Right renal cortex interstitium (tissue), 3 donors: ENCODE measurements at places on chromosomes 11 and 22. TPM values are rescaled to one million over a fixed set of nuclear protein-coding genes. Genes with fewer than 3 reads are reported as not detected.

- no peak for DNase-seq
These were observed at the start of gene APOBEC3A for GRCh38 chr22:38957046-38957770. APOBEC3A (plus strand) TSS chr22:38957609; CDS start chr22:38957692, 83 bp downstream.

DNA sequence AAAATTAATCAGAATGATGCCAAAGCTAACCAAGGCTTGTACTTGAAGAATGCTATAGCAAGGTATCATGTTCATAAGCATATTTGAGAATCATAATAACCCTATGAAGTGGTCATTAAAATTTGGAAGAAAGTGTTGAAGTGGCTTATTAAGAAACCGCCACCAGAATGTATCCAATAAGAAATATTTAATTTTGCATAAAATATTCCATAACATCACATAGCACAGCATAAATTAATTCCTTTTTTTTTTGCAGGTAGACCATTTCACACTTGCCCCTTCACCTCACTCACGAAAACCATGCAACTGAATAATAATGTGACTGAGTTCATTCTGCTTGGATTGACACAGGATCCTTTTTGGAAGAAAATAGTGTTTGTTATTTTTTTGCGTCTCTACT is at the start of gene OR4C16:
TSS of gene OR4C16 (plus strand) at position 301 of the 400 bp plus-strand sequence. CDS start at position 301, 0 bp downstream.
- DNase-seq = no peak

DNA sequence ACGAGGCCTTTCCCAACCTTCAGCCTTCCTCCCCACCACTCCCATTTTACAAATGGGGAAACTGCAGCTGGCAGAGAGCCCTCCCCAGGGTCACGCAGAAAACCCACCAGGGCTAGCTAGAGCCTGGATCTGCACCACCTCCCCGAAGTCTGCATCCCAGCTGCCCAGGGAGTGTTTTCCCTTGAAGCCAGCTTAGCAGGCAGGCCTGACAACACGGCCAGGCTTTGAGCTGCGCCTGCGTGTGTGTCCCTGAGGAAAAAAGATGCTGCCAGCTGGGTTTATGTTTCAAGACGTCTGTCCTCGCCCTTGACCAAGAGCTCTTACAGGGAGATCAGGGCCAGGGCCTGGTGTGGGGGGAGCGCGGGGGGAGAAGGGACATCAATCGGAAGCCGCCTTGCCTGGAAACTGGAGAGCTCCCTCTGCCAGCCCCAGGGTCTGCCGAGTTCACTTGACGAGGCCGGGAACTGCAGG is 20.3 kb downstream of the WNT11 start:
- DNase-seq = no peak

- DNase-seq = no peak
These were observed 121.4 kb downstream of the MICAL3 start for GRCh38 chr22:17902960-17903359.

DNA sequence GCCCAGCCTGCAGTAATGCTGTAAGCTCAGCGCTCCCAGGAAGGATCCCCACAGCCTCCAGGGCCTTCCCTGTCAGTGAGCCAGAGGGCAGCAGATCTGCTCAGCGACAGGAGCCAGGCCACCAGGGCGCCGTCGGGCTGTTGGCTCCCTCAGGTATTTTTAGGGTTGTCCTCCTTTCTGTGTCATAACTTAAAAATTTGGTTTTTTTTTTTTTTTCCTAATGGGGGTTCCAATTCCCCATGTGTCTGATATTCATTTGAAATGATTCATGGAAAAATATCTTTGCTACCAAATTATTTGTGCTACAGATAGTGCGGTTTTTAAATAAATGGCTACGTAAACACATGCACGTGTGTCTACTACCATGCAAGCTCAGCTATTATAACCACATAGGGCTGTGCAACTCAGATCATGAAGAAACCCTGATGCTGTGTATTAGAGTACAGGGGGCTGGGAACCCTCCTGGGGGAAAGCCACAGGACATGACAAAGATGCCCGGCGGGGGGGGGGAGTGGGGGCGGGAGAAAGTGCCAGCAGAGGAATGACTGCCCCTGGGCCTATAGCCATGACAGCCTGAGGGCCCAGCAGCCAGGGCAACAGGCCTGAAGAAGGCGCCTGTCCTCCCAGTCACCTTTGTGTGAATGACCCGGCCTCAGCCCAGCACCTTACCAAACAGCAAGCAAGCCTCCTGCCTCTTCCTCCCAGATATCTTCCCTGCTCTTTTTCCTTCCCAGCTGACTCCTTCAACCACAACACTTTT is 89.3 kb downstream of the NAT10 start:
- no peak for DNase-seq

- DNase-seq = no peak
These were observed 47.0 kb upstream of the ALKBH3 start for GRCh38 chr11:43833657-43834073.

DNA sequence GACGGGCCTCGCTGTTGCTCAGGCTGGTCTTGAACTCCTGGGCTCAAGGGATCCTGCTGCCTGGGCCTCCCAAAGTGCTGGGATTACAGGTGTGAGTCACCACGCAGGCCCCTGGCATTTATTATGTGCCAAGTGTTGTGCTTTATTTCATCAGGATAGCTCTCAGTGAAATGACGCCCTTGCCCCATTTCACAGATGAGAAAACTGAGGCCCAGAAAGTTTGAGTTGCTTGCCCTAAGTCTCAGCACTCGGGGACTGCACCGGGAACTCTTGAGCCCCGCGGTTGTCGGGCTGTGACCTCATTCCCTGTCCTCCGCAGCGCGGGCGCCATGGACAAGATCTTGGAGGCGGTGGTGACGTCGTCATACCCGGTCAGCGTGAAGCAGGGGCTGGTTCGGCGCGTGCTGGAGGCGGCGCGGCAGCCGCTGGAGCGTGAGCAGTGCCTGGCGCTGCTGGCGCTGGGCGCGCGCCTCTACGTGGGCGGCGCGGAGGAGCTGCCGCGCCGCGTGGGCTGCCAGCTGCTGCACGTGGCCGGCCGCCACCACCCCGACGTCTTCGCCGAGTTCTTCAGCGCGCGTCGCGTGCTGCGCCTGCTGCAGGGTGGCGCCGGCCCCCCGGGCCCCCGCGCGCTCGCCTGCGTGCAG is 7.3 kb downstream of the USP35 start:
- no peak for DNase-seq

The NRXN2 gene
- polyA plus RNA-seq = 12.0 TPM

The CECR2 gene
- polyA plus RNA-seq = 10.9 TPM

DNA sequence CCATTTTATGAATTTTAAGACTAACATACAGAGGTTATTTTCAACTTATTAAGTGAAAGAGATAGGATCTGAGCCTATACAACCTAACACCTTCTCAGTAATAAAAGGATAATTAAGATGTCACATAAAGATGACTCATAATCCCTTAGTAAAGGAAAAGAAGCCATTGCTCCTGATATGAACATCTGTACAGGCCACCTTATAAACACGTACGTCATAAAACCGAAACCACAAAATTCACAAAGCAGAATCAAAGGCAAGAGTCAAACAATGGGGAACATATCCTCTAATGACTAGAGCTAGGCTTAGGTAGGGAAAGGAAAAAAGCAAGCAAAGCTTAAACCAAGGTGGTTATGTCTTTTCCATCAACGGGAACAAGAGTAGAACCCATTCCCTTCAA is 103.5 kb downstream of the KCNA4 start:
- DNase-seq = no peak

DNA sequence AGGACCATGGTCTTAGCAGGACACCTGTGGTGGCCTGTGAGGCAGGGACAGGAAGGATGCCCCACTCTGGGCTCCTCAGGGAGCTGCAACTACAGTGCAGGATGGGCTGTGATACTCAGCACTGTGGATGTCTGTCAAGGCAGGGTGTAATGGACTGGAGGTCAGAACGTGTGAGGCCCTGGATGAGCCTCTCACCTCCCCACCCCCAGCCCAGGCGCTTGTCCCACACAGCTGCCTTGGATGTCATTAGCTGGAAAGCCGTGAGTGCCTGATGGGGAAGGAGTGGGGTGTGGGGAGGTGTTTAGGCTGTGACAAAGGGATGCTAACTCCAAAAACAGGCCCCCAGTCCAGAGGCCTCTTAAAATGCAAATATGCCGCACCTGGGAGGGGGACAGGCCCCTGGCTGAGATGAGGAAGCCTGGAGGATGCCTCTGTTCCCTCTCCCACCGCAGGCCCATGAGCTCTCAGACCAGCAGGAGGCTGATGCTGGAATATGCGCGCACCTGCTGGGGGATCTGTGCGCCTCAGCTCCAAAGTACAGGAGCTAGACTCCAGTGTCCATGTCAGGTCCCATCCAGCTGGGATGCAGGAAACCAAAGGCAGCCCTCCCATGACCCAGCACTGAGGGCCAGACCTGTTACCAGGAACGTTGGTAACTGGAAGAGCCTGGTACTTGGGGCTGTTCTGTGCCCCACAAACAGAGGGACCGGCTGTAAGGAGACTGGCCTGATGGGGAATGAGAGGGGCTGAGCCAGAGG is 25.1 kb downstream of the RSPH14 start:
- DNase-seq = no peak

GRCh38 chr11:10778217-10778970 is 27.3 kb downstream of the CTR9 start:
- no peak for DNase-seq

The AP2A2 gene
- polyA plus RNA-seq = 96.8 TPM

- no peak for DNase-seq
These were observed 26.1 kb downstream of the SHISAL1 start for GRCh38 chr22:44286646-44287045.

- no peak for DNase-seq
These were observed 29.8 kb downstream of the RNF141 start for GRCh38 chr11:10511181-10511621.

The SF3A1 gene
- polyA plus RNA-seq = 133 TPM

DNA sequence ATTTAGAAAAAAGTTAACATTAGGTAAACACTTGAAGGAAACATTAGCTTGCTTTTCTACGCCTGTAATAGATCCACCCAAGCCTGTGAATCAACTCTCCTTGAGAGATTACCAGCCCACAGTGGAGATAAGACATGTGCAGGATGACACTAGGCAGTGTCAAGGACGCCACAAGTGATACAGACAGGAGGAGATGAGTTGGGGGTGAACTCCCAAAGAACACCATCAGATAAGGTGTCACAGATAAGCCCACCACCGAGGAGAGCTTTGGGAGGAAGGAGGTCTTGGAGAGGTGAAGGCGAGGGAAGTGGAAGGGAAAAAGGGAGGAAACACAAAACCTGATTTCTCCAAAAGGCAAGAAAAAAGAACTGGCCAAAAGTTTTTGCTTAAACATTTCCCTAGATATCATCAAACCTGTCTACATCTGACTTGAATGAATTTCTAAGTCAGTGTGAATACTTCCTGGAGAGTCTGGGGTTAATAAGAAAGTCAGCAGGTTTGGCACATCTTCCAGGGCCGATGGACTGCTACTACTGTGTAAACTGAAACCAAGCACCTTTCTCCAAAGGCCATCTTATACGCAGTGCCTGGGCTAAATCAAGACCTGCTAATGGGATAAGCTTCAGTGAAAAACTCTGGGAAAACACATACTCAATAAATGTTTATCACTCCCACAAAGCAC is 15.5 kb downstream of the CLTCL1 start:
- DNase-seq = no peak

The TST gene
- 38.6 TPM for polyA plus RNA-seq

GRCh38 chr11:37108436-37109285 is 510.6 kb upstream of the RAG2 start:
- no peak for DNase-seq

GRCh38 chr22:36424901-36425579 is 37.3 kb upstream of the MYH9 start:
- DNase-seq = no peak

DNA sequence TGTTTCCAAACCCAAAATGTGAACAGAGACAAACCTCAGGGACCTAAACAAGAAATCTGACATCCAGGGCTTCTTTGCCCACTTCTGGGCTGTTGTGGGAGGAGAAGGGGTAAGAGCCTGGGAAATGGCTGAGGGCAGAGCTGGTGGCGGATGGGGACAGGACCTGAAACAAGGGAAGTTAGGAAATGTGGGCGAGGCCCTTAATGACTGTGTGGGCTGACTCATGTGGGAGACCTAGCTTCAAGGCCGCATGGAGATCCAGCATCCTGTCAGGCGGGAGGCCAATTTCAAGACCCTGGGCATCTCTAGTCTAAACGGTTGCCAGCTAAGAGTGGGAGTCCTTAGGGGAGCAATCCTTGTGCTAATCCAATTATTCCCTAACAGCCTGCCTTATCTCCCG is 2.1 kb upstream of the OAF start:
- DNase-seq = no peak

The TBX1 gene
- 0.14 TPM for polyA plus RNA-seq

The IFITM10 gene
- 0.11 TPM for polyA plus RNA-seq

- no peak for DNase-seq
These were observed 143.7 kb downstream of the TYR start for GRCh38 chr11:89321401-89321800.

DNA sequence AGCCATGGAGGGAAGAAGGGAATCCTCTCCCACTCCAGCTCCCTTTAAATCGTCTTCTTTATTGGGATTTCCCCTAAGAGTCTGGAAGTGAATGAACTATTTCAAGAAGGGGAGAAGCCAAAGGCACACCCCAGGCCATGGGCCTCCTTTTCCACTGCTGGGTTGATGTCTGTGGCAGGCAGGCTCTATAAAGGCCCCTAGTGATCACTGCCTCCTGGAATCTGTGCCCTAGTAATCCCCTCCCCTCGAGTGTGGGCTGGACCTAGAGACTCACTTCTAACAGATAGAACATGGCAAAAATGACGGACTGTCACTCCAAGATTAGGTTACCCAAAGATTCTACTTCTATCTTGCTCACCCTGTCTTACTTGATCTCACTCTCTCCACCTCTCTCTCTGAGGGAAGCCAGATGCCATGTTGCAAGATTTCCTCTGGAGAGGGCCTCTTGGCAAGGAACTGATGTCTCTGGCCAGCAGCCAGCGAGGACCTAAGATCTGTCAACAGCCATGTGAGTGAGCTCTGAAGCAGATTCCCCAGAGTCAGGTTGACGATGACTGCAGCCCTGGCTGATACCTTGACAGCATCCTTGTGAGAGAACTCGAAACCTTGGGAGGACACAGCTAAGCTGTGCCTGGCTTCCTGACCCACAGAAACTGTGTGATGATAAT is 444.8 kb downstream of the SOX6 start:
- DNase-seq = no peak

GRCh38 chr11:64534391-64534801 is 56.6 kb upstream of the SLC22A12 start:
- no peak for DNase-seq

The RELA gene
- polyA plus RNA-seq = 44.2 TPM

DNA sequence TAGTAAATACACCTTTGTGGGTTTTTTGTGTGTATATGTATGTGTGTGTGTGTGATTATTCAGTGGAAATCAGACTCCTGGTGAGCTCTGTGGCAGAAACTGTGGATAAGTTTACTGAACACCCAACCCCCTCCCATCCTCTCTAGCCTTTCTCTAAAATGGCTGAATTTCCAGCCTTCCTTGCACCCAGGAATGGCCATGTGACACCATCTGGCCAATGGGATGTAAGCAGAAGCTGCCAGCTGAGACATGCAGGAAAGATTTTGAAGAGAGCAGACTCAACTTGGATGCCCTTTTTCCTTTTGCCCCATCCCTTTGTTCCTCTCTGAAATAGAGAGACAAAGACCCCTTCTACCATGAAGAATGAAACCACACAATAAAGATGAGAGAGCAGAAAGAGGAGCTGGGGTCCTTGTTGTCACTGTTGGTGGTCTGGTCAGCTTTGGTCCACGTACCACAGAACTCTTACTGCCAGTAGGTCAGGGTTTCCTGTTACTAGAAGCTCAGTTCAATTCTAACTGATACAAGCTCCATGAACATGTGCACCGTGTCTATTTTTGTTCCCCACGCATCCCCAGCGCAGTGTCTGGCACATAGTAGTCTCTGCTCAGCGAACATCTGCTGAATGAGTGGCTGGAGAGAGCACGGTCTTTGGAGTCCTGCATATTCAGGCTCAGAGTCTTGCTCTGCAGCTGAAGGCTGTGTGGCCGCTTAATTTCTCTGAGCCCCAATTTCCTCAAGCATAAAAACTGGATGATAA is 57.5 kb downstream of the SEZ6L start:
- DNase-seq = no peak

GRCh38 chr11:1449490-1450243 is 36.9 kb downstream of the MOB2 start:
- DNase-seq = no peak
